Hindlimb muscle (tissue), 1 donor: ENCODE measurements at places on chromosomes 16 and 17. TPM values are rescaled to one million over a fixed set of nuclear protein-coding genes. Genes with fewer than 3 reads are reported as not detected.

The RPL27 gene
- 2,367 TPM for polyA plus RNA-seq

- peak; percentile 46 for DNase-seq
These were observed 15.6 kb upstream of the AURKB start for GRCh38 chr17:8225813-8226535.

- no peak for DNase-seq
These were observed 17.2 kb downstream of the SLC7A6 start for GRCh38 chr16:68281368-68282063.

- peak; percentile 88 for DNase-seq
These were observed 363 bp upstream of the MIF4GD start for GRCh38 chr17:75271233-75271954.

- no peak for DNase-seq
These were observed 6.3 kb downstream of the STARD3 start for GRCh38 chr17:39643271-39643670.

DNA sequence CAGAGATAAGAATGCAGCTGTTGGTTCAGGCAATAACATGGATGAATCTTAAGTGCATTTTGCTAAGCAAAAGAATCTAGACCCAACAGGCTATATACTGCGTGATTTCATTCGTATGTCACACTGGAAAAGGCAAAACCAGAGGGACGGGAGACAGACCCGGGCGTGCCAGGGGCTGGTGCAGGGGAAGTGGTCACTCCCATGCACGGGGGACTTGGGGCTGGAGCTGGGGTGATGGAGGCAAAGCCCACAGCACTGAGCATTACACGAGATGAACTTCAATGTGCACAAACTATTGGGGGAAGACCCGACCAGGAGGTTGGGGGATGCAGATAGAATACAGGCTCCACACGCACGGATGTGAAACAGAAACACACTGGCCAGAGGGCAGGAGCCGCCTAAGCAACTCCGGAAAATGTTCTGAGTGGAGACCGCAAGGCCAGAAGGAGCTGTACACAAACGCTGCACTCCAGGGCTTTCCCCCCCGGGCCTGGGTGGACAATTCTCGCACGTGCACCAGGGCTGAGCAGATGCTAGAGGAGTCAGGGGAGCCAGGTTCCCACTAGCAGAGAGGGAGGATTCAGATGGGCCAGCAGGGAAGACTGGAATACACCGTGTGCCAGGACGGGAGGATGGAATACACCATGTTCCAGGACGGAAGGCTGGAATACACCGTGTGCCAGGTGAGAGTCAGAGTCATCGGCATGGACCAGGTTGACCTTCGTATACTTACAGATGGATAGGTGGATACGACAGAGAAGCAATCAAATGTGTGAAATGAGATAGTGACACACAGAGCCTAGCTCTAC lies 11.3 kb downstream of the LMF1 start:
- DNase-seq = no peak

DNA sequence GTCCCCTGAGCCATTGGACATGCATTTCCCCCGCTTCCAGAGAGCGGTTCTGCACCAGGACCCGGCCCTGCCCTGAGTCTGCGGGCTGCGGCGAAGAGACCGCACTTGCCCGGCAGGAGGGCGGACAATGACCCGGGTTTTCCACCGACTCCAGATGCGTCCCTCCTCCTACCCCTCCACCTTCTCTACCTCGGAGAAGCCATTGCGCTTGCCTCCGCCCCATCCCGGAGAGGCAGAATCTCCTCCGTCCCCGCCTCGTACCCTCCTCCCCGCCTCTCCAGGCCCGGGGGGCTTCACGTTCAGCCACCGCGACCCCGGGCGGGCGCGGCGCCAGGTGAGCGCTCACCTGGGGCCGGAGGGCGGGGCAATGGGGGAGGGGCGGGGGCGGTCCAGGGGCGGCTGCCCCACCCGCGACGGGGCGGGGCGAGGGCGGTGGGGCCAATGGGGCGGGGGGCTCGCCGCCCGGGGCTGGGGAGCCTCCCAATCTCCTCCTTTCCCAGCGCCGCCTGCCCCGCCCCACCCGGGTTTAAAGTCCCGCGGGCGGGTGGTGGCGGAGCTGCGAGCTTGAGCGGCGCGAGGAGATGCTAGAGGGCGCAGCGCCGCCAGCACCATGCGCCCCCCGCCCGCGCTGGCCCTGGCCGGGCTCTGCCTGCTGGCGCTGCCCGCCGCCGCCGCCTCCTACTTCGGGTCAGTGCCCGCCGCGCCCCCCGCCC lies at the start of gene WNT9B:
Gene WNT9B, plus strand, starts transcription at position 555 of the 713 bp plus-strand sequence. Its CDS starts 56 bp downstream, at position 611.
- DNase-seq = no peak

GRCh38 chr17:51263006-51263405 lies 2.7 kb downstream of the UTP18 start:
- DNase-seq = no peak

DNA sequence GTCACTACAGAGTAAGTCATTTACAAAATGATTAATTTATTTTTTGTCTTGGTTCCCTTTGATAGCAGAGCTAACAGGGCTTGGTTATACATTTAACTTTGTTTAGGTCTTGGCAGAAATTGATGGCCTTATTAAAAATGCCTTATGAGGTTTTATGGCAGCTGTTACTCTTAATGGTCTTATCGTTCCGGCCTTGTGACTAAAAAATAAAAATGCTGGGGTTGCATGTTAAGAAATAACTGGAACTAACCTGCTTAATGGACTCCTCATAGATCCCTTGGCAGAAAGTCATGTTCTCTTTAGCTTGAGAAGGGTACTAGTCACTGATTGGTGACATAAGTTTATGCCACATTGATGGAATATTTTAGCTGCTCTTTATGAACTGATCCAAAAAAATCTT lies 18.3 kb downstream of the COX11 start:
- no peak for DNase-seq
